ENCODE measurements at places on chromosomes 1 and 21. TPM values are rescaled to one million over a fixed set of nuclear protein-coding genes. Genes with fewer than 3 reads are reported as not detected.

GRCh38 chr1:15428815-15429435, 9.3 kb upstream of the CTRC start:
- DNase-seq, result no peak

GRCh38 chr1:150235294-150235851, 539 bp downstream of the ANP32E start:
- peak; percentile 44 for DNase-seq

Gene TIAM1
- 19.9 TPM for total RNA-seq

DNA sequence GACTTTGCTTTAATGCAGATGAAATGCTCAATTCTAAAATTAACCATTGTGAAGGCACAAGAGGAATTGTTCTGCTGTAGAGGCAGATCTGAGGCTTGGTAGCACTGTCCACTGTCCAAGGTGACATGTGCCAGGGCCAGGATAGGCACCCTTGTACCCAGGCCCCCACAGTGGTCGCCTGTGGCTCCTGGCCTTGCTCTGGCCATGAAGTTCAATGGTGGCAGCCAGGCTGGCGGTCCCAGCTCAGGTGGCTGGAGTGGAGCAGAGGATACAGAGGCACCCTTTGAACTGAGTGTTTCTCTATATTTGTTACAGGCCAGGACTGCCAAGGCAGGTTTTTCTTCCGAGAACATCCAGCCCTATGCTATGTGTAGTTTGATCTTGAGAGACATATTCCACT, 102.6 kb downstream of the PTGS2 start:
- DNase-seq, result no peak

DNA sequence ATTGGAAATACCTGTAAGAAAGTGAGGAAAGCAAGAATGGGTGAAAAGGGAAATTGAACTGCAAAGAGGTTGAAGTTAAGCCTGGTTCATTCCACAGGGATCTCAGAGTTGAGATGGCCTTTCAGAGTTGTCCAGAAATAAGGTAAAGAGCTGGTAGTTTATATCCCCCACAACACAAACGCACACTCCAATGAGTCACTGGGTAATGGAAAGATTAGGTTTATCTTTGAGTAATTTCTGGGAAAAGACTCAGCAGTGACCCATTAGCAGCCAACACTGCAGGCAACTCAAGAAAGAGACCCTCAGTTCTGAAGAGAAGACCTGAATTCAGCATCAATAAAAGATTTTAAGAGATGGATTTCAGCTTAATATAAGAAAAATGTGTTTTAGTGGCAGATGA, 485.5 kb downstream of the PTPRC start:
- peak; percentile 14 for DNase-seq

Gene ASPM
- total RNA-seq, result 57.8 TPM

DNA sequence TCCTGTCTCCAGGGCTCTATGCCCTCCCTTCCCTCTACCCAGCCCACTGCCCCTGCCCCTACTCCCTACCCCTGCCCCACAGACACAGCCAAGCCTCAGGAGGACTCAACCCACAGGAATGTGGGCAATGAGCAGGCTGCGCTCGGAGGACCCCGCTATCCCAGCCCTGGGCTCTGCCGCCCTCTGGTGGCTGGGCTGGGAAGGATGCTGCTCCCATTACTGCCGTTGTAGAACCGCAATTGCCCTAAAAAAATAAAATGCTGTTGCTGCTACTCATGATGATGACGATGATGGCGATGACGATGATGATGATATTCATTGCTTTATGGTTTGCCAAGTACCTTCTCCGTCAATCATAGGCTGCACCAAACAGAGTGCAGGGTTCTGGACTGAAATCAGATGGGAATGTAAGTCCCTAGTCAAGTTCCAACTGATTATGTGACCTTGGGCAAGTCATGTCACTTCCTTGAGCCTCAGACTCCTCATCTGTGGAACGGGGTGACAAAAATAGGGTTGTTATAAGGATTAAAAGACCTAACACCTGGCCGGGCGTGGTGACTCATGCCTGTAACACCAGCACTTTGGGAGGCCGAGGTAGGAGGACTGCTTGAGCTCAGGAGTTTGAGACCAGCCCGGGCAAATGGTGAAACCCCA, 24.6 kb downstream of the ARHGEF19 start:
- peak; percentile 90 for DNase-seq

Measured in Daoy (cell line).